Stimulated activated CD4-positive, alpha-beta T cell treated with anti-CD3 and anti-CD28 coated beads, Interleukin-2, amount 100 ng/mL, for 48 hours (primary cell): ENCODE measurements at places on chromosomes 11 and 22.

DNA sequence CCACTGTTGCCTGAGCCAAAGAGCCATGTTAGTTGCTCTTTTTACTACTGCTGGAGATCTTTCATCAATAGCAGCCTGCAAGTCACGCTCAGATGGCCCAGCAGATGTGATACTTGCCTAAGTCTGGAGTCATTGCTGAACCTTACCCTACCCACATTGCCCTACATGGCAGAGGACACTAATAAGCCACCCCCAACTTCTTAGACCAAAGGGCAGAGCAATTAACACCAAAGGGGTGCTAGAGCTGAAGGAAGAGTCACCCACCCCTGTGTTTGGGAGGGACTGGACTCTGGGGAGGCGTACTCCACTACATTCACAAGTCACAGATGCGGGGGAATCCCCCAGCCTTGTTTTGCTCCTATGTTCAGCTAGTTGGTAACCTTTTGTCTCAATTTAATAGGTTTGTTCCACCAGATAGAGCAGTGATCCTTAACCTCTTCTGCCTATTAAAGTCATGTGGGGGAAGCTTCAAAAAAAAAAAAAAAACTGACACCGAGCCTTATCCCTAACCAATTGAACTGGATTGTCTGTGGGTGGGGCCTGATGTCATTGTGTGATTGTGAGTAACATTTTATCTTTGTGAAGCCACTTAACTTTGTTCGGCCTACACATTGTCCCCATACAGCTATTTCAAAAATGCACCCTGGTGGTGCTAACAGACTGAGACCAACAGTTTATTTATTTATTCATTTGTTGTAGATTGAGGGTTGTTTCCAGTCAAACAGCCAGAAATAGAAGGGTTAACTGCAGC is 13.1 kb downstream of the ADM start:
- DNase-seq: no peak

DNA sequence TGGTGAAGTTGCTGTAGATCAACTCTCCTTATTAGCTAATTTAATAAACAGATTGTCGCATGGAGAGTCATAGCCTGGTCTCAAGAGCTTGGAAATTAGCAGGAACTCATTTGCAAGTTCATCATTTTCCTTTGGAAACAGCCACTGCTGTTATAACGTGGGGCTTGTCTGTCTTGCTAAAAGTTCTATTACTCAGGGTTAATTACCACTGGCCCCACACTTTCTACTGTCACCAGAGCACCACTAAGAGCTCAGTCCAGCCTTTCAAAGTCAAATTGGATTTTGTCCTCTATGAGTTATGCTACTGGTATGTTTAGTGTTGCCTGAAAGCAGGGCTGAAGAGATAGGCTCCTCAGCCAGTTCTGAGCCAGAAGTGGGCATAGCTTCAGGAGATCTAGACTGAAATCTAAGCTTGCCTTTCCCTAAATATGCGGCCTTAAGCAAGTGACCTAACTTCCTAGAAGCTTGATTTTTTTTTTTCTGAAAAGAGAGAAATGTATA is 292.2 kb downstream of the INSC start:
- DNase-seq: no peak

- DNase-seq: no peak
Measured at GRCh38 chr11:64150481-64151239, 15.3 kb downstream of the MACROD1 start.

GRCh38 chr11:33185756-33186155 is 24.5 kb upstream of the CSTF3 start:
- DNase-seq: no peak

GRCh38 chr22:25402501-25403283 is 161.8 kb upstream of the GRK3 start:
- DNase-seq: no peak
